ENCODE measurements at places on chromosomes 4 and X.
A peak's percentile ranks its signal among the peaks of the same experiment; 100 is the strongest.

- no peak for DNase-seq
Measured at GRCh38 chr4:162535121-162535520, 371.3 kb upstream of the FSTL5 start.

GRCh38 chr4:81684352-81684751 lies 212.6 kb upstream of the RASGEF1B start:
- no peak for DNase-seq

DNA sequence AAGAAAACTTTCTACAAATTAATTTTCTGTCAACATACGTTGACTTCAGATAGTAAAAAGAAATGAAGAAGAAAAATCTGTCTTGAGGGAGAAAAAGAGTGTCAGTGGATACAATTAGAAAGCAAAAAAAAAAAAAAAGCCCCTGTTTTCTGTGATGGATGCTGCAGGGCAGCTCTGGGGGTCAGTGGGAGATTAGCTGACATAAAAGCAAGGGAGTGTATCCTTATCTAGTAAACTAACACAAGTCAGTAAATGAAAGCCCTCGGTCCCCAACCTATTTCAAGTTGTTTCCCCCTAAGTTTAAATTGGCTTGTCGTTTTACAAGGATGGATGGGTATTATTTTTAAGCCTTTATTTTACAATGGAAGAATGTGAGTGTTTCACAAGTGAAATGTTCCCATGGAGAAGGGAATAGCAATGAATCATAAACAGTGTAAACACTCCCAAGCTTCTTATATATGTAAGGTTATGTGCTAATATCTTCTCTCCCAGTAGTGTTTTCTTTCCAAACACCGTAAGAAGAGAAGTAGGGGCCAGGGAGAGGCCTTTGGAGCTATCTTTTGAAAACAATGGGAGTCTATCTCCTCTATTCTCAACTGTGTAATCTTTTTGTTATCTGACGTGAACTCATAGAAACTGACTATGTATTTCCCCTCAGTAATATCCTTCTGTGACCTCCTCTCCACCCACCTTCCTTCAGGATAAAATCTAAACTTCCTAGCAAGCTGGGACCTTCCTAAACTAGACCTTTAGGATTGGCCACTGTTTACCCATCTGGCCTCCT lies 347.7 kb downstream of the FBXO8 start:
- DNase-seq: no peak

GRCh38 chr4:128286474-128287058 lies 1.0 kb downstream of the PGRMC2 start:
- DNase-seq: peak; percentile 33

GRCh38 chr4:128521156-128521555 lies 233.5 kb upstream of the PGRMC2 start:
- DNase-seq: no peak

- no peak for DNase-seq
Measured at GRCh38 chr4:153019906-153020305, 83.8 kb downstream of the FHDC1 start.

- no peak for DNase-seq
Measured at GRCh38 chrX:110420771-110421499, 62.3 kb downstream of the RTL9 start.

Measured in ELF-1 (cell line).